Pancreas (tissue), 10 donors: ENCODE measurements at places on chromosomes 1 and 21. TPM values are rescaled to one million over a fixed set of nuclear protein-coding genes. Genes with fewer than 3 reads are reported as not detected.

RIMS3 gene
- 0.76 TPM for total RNA-seq

SMYD2 gene
- 12.9 TPM for total RNA-seq

ETV3L gene
- total RNA-seq: not detected

KIF2C gene
- total RNA-seq: not detected

NR1I3 gene
- total RNA-seq: not detected
